ENCODE measurements at places on chromosomes 7 and 10. TPM values are rescaled to one million over a fixed set of nuclear protein-coding genes. Genes with fewer than 3 reads are reported as not detected.

DNA sequence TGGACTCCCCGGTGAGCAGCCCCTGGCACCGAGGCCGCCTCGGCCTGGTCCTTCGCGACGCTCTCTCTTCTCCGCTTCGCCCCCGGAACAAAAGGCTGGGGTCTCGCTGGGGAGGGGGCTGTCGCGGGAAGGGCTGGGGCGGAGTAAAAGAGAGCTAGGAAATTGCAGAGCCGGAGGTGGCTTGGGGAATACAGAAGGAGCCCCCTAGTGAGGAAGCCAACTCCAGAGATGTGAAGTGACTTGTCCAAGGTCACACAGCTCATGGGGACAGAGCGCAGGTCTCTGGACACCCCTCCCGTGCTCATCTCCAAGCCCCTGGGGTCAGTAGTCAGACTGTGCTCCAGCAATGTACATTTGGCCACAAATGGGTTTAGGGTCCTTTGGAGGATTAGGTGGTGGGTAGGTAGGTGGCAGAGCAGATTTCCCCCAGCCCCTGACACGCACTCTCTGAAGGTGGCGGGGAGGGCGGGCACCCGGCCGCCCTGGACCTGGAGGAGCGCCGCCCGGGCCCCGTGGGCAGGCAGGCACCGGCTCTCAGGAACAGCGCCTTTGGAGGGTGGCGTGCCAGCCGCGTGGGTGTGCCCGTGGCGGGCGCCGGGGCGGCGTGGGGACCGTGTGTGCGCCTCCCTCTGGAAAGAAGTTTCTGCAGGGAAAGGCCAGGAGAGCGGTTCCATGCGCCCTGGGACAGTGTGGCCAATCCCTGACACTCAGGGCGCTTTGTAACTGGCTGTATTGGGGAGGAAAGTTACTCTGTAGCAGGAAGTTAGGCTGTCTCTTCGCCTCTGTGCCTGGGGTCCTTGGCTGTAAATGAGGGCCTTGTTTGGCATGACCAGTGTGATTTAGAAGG lies 910 bp downstream of the WIPF3 start:
- no peaks in the 10 kb centered on the region for H3K27me3 ChIP-seq
- DNase-seq = peak; percentile 64
- no peaks in the 10 kb centered on the region for H3K36me3 ChIP-seq
- H3K4me3 ChIP-seq = peak overlapping the region; percentile 58
- peaks cover 9% of the 10 kb centered on the region for H3K4me1 ChIP-seq

- H3K27ac ChIP-seq = no peak overlapping the region
- H3K36me3 ChIP-seq = no peaks in the 10 kb centered on the region
- DNase-seq = no peak
- H3K4me1 ChIP-seq = no peaks in the 10 kb centered on the region
These were observed 309.5 kb upstream of the TEX47 start for GRCh38 chr7:89104748-89105685.

The GOLGA7B gene
- 0.02 TPM for polyA plus RNA-seq

The SKAP2 gene
- polyA plus RNA-seq = 26.6 TPM

- peak; percentile 18 for DNase-seq
- no peak overlapping the region for H3K4me3 ChIP-seq
- H3K27ac ChIP-seq = no peak overlapping the region
- H3K36me3 ChIP-seq = no peaks in the 10 kb centered on the region
- H3K4me1 ChIP-seq = peaks cover 6% of the 10 kb centered on the region
These were observed 202.0 kb downstream of the MAD1L1 start for GRCh38 chr7:2030475-2031450.

DNA sequence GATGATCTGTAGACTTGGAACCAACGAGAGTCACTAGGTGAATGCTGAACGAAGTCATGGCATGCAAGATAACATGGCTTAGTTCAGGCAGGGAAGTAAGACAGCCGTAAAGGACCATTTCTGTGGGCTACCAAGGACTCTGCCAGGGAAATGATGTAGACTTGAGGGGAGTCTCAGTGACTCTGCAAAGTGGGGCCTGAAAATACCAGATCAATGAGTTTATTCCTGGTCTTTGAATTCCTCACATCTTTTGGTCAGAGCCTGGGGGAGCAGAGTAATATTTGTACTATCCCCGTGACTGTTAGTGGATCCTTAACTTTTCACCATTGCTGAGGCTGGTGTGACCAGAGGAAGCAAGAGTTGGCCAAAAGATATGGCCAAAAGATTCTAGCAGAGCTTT lies 60.7 kb upstream of the INHBA start:
- H3K27ac ChIP-seq = no peak overlapping the region
- DNase-seq = no peak
- no peak overlapping the region for H3K4me3 ChIP-seq
- H3K36me3 ChIP-seq = no peaks in the 10 kb centered on the region
- H3K4me1 ChIP-seq = no peaks in the 10 kb centered on the region
- no peaks in the 10 kb centered on the region for H3K27me3 ChIP-seq

DNA sequence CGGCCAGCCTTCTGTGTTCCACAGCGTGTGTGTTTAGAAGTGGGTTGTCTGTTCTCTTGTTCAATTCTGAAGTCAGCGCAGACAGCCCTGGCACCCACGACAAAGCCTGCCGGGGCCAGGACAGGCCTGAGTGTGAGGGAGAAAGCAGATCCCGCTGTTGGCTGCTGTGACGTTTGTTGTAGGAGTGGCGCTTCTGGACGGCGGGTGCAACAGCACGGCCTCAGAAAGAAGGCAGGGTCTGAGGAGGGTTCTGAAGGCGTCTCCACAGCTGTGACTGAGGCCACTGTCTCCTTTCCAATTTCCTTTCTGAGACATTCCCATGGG lies 76.2 kb downstream of the VIPR2 start:
- no peak overlapping the region for H3K4me3 ChIP-seq
- peak; percentile 74 for DNase-seq
- no peaks in the 10 kb centered on the region for H3K27me3 ChIP-seq
- peaks cover 10% of the 10 kb centered on the region for H3K4me1 ChIP-seq
- H3K36me3 ChIP-seq = no peaks in the 10 kb centered on the region
- peak overlapping the region; percentile 79 for H3K27ac ChIP-seq

- H3K27ac ChIP-seq = no peak overlapping the region
- H3K36me3 ChIP-seq = no peaks in the 10 kb centered on the region
- no peak overlapping the region for H3K4me3 ChIP-seq
- no peaks in the 10 kb centered on the region for H3K4me1 ChIP-seq
- no peaks in the 10 kb centered on the region for H3K27me3 ChIP-seq
- no peak for DNase-seq
These were observed 321.7 kb downstream of the WDR37 start for GRCh38 chr10:1377740-1378397.

The WEE2 gene
- not detected for polyA plus RNA-seq

DNA sequence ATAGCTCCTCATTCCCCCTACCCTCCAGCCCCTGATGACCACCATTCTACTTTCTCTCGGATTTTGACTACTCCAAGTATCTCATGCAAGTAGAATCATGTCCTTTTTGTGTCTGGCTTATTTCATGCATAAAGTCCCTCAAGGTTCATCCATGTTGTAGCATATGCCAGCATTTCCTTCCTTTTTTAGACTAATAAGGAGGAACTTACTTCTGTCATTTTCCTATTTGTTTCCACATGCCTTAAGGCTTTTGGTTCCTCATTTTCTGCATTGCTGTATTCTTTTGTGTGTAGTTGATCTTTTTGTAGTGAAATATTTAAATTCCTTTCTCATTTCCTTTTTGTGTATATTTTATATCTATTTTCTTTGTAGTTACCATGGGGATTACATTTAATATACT lies 376.9 kb downstream of the CALN1 start:
- DNase-seq = no peak
- no peaks in the 10 kb centered on the region for H3K4me1 ChIP-seq
- H3K36me3 ChIP-seq = no peaks in the 10 kb centered on the region
- no peak overlapping the region for H3K27ac ChIP-seq

The FAM200A gene
- polyA plus RNA-seq = 7.5 TPM

- H3K27ac ChIP-seq = no peak overlapping the region
- H3K36me3 ChIP-seq = no peaks in the 10 kb centered on the region
- no peaks in the 10 kb centered on the region for H3K4me1 ChIP-seq
- no peaks in the 10 kb centered on the region for H3K27me3 ChIP-seq
These were observed 316.7 kb downstream of the NRG3 start for GRCh38 chr10:82191653-82192052.

DNA sequence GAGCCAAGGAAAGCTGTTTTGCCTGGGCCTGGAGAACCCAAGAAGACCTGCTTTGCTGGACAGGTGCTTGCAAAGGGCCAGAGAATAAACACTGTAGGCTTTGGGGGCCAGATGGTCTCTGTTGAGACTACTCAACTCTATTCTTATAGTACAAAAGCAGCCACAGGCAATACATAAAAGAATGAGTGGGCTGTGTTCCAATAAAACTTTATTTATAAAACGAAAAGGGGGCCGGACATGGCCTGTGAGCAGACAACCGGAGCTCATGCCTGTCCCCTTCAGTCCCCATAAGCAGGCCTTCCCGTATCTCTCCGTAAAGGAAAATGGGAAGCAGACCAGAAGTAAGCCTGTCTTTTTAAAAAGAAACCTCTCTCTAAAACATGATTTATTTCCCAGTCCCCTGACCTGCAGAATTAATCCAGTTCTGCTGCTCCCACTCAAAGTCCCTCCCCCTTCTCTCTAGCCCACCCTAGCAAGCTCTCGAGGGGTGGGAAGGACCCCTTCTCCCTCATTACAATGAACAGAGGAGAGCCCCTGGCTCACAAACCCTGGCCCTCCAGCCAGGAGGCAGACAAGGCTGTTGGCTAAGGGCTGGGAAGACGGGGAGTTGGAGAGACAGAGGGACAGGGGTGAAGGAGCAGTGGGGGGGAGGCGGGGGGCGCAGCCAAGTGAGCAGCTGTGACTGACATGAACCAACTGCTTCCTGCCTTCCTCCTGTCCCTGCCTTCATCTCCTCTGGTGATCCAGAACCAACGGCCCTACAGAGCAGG lies 177.8 kb downstream of the NEURL1 start:
- H3K4me1 ChIP-seq = peaks cover 23% of the 10 kb centered on the region
- no peak overlapping the region for H3K27ac ChIP-seq
- H3K4me3 ChIP-seq = no peak overlapping the region

The PRLHR gene
- 0.06 TPM for polyA plus RNA-seq

DNA sequence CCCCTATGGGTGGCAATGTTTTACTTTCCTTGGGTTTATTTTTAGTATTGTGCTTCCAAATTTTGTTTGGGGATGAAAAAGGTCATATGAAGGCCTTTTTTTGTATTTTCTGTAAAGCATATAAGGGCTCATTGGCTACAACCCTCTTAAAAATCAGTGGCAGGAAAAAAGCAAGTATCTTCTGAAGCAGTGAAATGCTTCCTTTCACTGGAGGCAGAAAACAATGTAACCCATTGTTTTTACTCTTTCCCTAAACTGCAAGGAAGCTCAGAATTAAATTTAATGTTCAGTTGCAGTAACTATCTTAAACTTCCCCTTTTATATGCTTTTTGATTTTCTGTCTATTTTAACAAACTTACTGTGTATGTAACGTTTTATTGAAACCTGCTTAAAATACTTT lies 148.7 kb upstream of the LYZL1 start:
- no peaks in the 10 kb centered on the region for H3K36me3 ChIP-seq
- no peaks in the 10 kb centered on the region for H3K27me3 ChIP-seq
- H3K4me1 ChIP-seq = no peaks in the 10 kb centered on the region
- no peak overlapping the region for H3K4me3 ChIP-seq
- H3K27ac ChIP-seq = no peak overlapping the region

The OR2A5 gene
- polyA plus RNA-seq = not detected

- H3K27ac ChIP-seq = no peak overlapping the region
- DNase-seq = no peak
- no peak overlapping the region for H3K4me3 ChIP-seq
- no peaks in the 10 kb centered on the region for H3K4me1 ChIP-seq
These were observed 121.4 kb downstream of the CAMK1D start for GRCh38 chr10:12470719-12471118.

GRCh38 chr10:120075349-120075748 lies 182.8 kb downstream of the SEC23IP start:
- H3K27me3 ChIP-seq = no peaks in the 10 kb centered on the region
- H3K36me3 ChIP-seq = no peaks in the 10 kb centered on the region
- no peak for DNase-seq
- no peak overlapping the region for H3K4me3 ChIP-seq

DNA sequence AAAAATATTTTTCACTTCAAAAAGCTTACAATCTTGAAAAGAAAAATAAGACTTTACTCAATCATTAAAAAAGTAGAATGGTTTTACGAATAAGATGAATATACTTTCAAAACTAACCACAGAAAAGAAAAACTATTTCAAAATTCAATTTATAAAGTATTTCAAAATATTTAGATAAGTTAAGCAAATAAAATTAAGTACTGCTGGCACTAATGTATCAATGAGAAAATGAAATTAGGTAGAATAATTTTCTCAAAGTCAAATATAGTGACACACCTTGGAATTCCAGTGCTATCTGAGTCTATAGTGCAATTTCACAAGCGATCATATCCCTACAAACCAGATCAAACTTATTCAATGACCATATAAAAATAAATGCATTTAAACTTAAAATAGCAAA lies 109.8 kb upstream of the SEMA3A start:
- H3K4me3 ChIP-seq = no peak overlapping the region
- H3K27me3 ChIP-seq = no peaks in the 10 kb centered on the region
- no peaks in the 10 kb centered on the region for H3K36me3 ChIP-seq
- no peaks in the 10 kb centered on the region for H3K4me1 ChIP-seq

GRCh38 chr7:29565224-29565630 lies 1.6 kb downstream of the PRR15 start:
- no peak for DNase-seq
- H3K4me1 ChIP-seq = peaks cover 5% of the 10 kb centered on the region
- H3K4me3 ChIP-seq = peak overlapping the region; percentile 50
- H3K27me3 ChIP-seq = no peaks in the 10 kb centered on the region
- H3K27ac ChIP-seq = peak overlapping the region; percentile 53

The SNX8 gene
- polyA plus RNA-seq = 13.3 TPM

DNA sequence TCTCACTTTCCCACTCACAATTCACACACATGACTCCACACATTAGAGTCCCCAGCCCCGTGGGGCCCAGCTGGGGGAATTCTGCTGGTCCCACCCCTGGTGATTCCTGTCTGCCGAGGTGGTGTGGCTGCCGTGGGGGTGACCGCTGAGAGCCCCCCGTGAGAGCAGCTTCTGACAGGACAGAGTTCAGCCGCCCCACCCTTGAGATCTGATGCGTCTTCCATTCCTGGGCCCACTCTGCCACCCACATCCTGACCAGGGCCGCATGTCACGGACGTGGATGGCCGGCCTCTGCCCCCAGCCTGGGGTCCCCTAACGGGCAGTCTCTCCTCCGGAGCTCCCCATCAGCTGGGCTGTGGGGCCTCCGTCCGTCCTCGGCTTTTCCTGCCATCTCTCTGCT lies 240.1 kb upstream of the PITRM1 start:
- no peaks in the 10 kb centered on the region for H3K4me1 ChIP-seq
- DNase-seq = no peak
- H3K36me3 ChIP-seq = no peaks in the 10 kb centered on the region
- no peaks in the 10 kb centered on the region for H3K27me3 ChIP-seq

The HMX2 gene
- polyA plus RNA-seq = not detected

DNA sequence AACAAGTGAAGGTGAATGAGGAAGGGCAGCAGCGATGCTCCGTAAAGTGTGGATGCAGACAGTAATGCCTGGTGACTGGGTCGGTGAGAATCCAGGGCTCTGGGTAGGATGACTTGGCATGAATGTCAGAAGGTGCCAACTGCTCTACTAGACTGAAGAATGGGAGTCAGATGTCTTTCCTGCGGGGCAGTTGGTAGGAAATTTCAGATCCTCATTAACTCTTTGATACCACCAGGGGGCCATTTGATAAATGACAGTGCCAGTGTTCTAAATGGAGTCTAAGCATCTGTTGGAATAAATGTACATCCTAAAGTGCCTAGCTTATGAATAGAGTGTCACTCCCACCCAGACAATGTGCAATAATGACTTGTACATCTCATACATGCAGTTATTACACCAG lies 462.0 kb downstream of the GRM8 start:
- H3K36me3 ChIP-seq = no peaks in the 10 kb centered on the region
- H3K27ac ChIP-seq = no peak overlapping the region
